ENCODE measurements at places on chromosomes 1 and 21. TPM values are rescaled to one million over a fixed set of nuclear protein-coding genes. Genes with fewer than 3 reads are reported as not detected.

Gene OLIG2
- not detected for total RNA-seq

Gene SMIM1
- total RNA-seq: 1.6 TPM

Gene LCE1F
- not detected for total RNA-seq

Gene RGS18
- not detected for total RNA-seq

Gene HAPLN2
- 0.09 TPM for total RNA-seq

Gene CXADR
- 17.6 TPM for total RNA-seq

Gene SASS6
- total RNA-seq: 3.8 TPM

Gene HAO2
- total RNA-seq: not detected

Gene SOX13
- total RNA-seq: 20.7 TPM

Gene MLLT11
- 14.5 TPM for total RNA-seq

Gene LMOD1
- total RNA-seq: not detected

Gene AURKAIP1
- total RNA-seq: 142 TPM

Gene RPTN
- total RNA-seq: not detected

Gene SAMSN1
- not detected for total RNA-seq

Gene RIPPLY3
- 0.55 TPM for total RNA-seq

Gene SLC30A10
- total RNA-seq: 0.05 TPM

Gene CYP4Z1
- total RNA-seq: not detected

Gene PDE9A
- total RNA-seq: 1.0 TPM

Gene ANGPTL3
- not detected for total RNA-seq

Gene TRMT1L
- 13.0 TPM for total RNA-seq

Gene RHD
- total RNA-seq: not detected

Gene C21orf58
- 4.5 TPM for total RNA-seq

Gene KRTAP12-2
- total RNA-seq: not detected

Gene PRDX1
- 1,822 TPM for total RNA-seq

Gene KRTAP7-1
- not detected for total RNA-seq

Gene AIM2
- not detected for total RNA-seq

Gene SFN
- 543 TPM for total RNA-seq

All from A549 treated with dexamethasone at 1 μM for 4 hours (cell line).